ENCODE measurements at places on chromosomes 7 and 10. TPM values are rescaled to one million over a fixed set of nuclear protein-coding genes. Genes with fewer than 3 reads are reported as not detected.

Gene EXOSC1
- 53.7 TPM for total RNA-seq

Gene WDFY4
- not detected for total RNA-seq

Gene SLC29A4
- total RNA-seq = 11.3 TPM

Gene RBM20
- 1.1 TPM for total RNA-seq

Gene CREB5
- total RNA-seq = 4.8 TPM

Gene PLOD3
- 83.9 TPM for total RNA-seq

Gene SLC26A3
- not detected for total RNA-seq

Gene TRPV5
- total RNA-seq = not detected

Gene FBXW4
- total RNA-seq = 25.7 TPM

Gene AOAH
- 0.13 TPM for total RNA-seq

Gene NRG3
- total RNA-seq = not detected

Gene NACAD
- total RNA-seq = 0.18 TPM

Gene MLXIPL
- 0.25 TPM for total RNA-seq

Gene SEMA3A
- total RNA-seq = 6.3 TPM

Gene PAX4
- total RNA-seq = not detected

Gene CYP3A5
- total RNA-seq = 1.5 TPM

Gene CPED1
- not detected for total RNA-seq

Gene ZNF804B
- not detected for total RNA-seq

Gene TBL2
- 51.8 TPM for total RNA-seq

Gene PPRC1
- total RNA-seq = 57.9 TPM

Gene ANKRD30A
- 0.64 TPM for total RNA-seq

Gene ARL3
- 13.9 TPM for total RNA-seq

Gene IQCE
- 12.7 TPM for total RNA-seq

Gene OR2A42
- not detected for total RNA-seq

Gene DNMBP
- total RNA-seq = 36.0 TPM

Gene HABP2
- total RNA-seq = 0.13 TPM

Data from A549 treated with DMSO at 1 μM for 4 hours (cell line).